ENCODE measurements at places on chromosomes 3 and 15.

GRCh38 chr3:158531334-158531733, 39.7 kb upstream of the MLF1 start:
- DNase-seq = no peak

DNA sequence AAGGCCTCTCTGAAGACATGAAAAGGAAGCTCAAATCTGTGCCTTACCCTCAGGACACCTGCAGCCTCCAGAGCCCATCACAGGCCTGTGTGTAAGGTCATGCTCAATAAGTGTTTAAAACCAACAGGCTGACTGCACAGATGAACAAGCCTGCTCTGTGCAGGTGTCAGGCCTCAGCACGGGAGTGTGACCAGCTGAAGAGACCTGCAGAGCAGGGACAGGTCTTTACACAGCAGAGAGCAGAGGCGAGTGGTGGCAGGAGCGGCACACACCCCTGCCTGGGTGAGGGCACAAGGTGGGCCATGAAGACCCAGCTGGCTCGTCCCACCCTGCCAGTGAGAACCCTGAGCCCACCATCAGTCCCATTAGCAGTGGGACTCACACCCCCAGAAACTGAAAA, 56.9 kb downstream of the ROPN1B start:
- DNase-seq = no peak

- no peak for DNase-seq
These were observed 28.0 kb upstream of the PIGZ start for GRCh38 chr3:196996454-196997265.

- DNase-seq = no peak
These were observed 104.3 kb upstream of the TSC22D2 start for GRCh38 chr3:150303768-150304167.

DNA sequence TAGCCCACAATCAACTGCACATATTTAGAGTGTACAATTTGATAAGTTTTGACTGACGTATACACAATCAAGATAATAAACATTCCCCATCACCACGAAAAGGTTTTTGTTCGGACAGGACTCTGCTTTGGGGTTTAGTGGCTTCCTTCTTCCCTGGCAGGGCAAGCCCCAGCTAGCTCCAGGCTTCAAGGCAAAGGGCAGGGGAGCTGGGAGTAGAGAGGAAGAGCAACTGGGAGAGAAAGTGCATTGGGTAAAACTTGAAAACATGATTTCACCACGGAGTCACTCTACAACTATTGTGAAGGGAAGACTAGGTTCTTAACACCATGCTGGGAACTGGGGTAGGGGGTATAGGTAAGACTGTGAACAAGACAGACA, 185.1 kb upstream of the UBE2E1 start:
- no peak for DNase-seq

DNA sequence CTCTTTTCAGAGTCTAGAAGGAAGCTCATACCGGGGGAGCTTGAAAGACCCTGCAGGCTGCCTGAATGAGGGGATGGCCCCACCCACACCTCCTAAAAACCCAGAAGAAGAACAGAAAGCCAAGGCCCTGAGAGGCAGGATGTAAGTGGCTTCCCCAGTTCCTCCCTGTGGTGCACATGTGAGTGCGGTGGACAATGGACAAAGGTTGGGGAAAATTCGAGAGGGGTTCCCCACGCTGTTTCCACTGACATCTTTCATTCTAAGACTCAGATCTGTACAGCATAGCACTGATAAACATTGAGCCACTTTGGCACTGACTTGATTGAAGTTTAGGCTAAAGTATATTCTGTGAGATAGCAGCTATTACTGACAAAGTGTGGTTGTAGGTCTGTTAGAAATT, 79.5 kb upstream of the UMPS start:
- DNase-seq = no peak

DNA sequence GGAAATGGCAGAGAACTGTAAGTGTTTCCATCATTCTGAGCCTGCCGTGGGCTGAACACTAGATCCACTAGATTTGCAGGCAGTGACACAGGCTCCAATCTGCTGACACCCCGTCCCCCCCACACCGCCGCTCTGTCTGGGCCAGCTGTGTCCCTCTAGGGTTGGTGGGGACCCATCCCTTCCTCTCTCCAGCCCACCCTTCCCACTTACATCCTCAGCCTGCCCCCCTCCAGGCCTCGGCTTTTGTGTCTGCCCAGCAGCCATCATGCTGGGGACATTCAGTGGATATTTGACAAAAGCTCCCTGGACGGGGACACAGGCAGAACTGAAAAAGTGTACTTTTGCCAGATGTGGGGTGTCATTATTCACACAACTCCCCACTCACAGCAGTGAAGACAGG, 10.7 kb upstream of the LRRK1 start:
- no peak for DNase-seq

GRCh38 chr15:65328506-65329287, 24.2 kb downstream of the RNU5B-1 start:
- no peak for DNase-seq

GRCh38 chr3:32413845-32414521, 22.3 kb downstream of the CMTM7 start:
- DNase-seq = no peak

DNA sequence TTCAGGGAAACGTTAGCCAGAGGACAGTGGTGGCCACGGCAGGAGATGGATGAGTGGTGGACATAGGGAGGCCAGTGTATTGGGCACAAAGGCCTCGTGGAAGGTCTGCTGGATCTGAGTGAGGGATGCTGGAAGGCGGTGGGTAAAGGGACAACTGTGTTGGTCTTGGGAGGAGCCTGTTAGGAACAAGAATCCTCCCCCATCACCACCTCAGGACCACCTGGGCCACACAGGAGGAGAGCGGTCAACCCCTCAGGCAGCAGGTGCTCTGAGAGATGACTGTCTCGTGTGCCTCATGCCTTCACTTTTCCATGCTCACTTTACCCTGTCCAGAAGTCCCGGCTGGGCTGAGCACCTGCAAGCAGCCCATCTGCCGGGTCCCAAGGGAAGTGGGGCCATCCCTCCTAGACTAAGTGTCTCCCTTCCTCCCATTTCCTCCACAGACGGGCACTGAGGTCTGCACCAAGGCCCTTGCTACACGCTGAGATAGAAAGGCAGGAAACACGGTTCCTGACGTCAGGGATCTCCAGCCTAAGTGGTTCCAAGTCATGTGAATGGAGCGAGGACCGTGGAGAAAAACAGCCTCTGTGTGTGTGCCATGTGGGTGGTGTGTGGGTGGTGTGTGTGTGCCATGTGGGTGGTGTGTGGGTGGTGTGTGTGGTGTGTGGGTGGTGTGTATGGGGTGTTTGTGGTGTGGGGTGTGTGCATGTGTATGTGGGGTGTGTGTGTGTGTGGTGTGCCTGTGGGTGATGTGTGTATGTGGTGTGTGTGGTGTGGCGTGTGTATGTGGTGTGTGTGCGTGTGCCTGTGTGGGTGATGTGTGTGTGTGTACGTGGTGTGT, 47.8 kb upstream of the CTSH start:
- no peak for DNase-seq

- DNase-seq = no peak
These were observed 21.0 kb downstream of the HPS3 start for GRCh38 chr3:149150436-149150835.

- DNase-seq = no peak
These were observed 93.1 kb downstream of the DNASE1L3 start for GRCh38 chr3:58117561-58118181.

DNA sequence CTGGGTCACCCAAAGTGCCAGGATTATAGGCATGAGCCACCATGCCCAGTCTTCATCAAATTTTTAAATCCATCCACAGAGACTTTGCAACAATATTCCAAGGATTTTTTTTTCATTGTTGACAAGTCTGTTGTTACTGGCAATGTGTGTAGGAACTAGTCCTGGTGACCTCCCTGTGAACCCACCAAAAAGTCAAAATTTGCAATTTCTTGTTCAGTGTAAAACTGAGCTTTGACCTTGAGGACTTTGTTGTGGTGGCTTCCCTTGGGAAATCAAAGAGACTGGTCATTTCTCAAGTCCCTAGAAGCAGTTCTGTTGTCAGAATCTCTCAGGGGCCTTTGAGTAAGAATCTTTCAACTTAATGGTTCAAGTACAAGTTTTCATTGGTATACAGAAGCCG, 36.9 kb upstream of the COL8A1 start:
- no peak for DNase-seq

DNA sequence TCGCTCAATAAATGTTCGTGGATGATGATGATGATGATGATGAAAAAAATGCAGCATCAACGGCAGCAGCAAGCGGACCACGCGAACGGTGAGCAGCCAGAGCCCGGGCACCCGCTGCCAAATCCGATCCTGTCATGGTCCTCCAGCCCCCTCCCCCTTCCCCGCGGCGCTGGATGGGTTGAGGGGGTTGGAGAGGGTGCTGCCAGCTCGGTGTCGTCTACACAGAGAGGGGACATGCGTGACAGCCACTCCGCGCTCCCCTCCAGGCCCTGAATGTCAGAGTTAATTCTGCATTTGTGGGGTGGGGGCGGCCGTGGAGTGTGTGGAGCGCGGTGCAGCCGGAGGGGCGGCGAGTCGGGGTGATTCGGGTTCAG, 722 bp downstream of the CACNA1D start:
- no peak for DNase-seq

- no peak for DNase-seq
These were observed 20.9 kb downstream of the HACD3 start for GRCh38 chr15:65551183-65551582.

- no peak for DNase-seq
These were observed 375.1 kb upstream of the ROBO2 start for GRCh38 chr3:76664816-76665215.

DNA sequence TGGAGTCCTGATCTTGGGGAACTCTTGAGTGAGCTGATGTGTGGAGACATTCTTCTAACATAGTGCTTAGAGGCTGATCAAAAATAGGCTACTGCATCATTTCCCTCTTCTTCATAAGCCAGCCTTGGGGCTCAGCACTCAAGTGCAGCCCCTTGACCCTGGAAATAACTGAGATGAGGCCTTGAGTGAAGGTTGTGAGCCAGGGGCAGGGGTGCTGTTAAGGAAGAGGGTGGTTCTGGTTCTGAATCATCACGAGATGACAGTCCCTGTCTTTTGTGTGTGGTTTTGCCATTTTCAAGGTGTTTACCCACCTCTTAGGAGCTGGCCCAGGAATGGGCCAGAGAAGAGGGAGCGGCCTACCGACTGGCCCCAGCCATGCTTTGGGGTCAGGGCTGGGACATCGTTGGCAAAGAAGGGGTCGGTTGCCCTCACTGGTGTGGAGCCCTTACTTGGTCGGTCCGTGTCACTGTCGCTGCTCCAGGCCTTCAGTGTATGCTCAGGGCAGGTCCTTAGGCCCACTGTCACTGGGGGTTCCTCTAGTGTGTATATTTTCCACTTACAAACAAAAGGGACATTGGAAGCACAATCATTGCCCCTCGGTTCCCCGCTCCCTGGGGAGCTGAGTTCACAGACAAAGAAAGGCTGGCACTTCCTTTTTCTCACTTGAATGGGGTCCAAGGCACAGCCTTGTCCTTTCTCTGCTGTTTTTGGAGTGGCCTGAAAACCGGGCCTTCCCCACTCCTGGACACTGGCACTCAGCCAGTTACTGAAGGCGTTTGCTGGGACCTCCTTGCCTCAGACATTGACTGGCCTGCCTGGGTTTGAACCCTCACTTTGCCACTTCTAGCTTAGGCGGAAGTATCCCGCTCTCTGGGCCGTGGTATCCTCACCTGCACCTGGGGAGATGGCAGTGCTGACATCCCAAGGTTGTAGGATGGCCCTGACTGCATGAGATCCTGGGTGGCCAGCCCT, 46.6 kb downstream of the SLC6A6 start:
- no peak for DNase-seq

DNA sequence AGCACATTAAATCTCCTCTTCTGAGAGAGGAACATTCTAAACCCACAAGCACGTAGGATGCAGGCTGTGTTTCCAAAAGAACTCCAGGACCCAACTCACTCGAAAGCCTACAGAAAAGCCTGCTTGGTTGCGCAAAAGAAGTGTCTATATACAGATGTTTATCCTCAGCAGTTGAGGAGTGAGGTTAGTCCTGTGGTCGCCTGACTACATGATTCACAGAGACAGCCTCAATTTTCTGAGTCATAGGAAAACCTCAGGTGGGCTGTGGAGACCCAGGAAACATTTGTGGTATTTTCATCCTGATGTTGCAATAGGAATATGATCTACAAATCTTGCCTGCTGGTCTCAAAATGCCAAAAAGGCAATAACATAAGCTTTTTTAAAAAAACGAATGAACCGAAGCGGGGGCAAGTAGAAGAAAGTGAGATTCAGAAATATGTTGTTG, 183.8 kb upstream of the THRB start:
- DNase-seq = no peak

- DNase-seq = no peak
These were observed 40.9 kb downstream of the CPN2 start for GRCh38 chr3:194310060-194310835.

DNA sequence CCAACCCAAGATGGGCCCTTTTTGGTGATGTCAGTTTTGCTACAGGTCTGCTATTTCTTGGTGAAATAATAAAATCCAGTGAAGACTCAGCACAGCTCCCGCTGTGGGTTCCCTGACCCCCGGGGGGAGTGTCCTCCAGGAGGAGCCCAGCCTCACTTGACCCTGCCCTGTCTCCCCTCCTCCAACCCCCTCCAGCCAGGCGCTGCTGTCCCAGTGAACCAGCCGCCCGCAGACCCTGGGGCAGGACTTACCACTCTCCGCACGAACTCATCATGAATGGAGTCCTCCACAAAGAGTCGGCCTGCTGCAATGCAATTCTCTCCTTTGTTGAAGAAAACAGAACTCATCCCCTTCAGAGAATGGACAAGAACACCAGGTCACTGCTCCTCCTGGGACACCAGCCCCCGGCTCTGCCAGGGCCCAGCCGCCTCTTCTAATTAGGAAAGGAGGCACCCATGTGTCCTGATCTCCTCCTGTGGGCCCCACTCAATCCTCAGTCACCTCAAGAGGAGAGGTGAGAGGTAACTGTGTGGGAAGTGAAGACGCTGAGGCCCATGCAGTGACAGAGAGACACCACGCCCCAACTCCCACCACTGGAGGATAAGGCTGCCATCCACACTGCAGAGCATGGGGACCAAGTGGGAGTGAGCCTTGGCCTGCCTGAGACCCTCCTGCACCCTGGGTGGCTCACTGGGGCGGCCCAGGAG, 28.8 kb upstream of the SLC41A3 start:
- no peak for DNase-seq

- DNase-seq = no peak
These were observed 6.2 kb downstream of the MITF start for GRCh38 chr3:69745505-69745904.

GRCh38 chr15:34818526-34818925, 23.2 kb upstream of the ACTC1 start:
- DNase-seq = no peak

DNA sequence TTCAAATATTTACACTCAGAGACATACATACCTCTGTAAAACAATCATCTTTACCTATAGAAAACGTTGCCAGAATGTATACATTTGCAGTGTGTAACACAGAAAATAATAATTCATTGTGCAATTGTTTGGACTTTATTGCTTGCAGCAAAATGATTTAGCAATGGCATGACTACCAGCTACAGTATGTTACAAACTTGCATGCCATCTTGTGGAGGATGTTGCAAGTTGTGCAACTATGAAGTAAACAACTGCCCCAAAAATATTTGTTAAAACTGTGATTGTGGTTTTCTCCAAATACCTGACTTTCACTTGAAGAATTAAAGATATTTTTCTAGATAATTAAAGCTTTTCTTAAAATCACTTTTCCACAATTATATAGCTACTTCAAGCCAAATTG, 27.1 kb upstream of the C3orf49 start:
- no peak for DNase-seq

Data from stimulated activated CD4-positive, alpha-beta T cell treated with anti-CD3 and anti-CD28 coated beads, Interleukin-4, amount 100 ng/mL, for 4 hours (primary cell).